ENCODE measurements at places on chromosomes 4 and X.

GRCh38 chrX:25108481-25108880, 92.7 kb upstream of the ARX start:
- no peak for DNase-seq

GRCh38 chrX:10208281-10208856, 51.6 kb downstream of the CLCN4 start:
- DNase-seq: no peak

GRCh38 chr4:3512719-3513118, 19.5 kb downstream of the LRPAP1 start:
- DNase-seq: no peak

DNA sequence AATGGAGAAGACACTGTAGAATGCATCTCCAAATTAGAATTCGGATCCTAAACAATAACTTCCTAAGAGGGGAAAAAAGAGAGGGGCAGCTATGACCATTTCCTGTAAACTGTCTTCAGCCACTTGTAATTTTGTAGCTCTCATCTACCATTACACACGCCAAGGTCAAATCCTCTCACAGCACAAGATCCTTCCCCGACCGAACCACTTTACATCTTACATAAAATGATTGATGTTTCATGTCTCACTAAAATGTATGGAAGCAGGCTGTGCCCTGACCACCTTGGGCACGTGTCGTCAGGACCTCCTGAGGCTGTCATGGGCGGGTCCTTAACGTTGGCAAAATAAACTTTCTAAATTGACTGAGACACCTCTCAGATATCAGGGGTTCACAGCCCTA, 24.1 kb upstream of the PBDC1 start:
- DNase-seq: peak; percentile 13

GRCh38 chrX:78313526-78313925, 13.9 kb downstream of the CYSLTR1 start:
- DNase-seq: no peak

All from activated CD4-positive, alpha-beta T cell treated with anti-CD3 and anti-CD28 coated beads, Interleukin-2, amount 50 U/mL, for 4 hours (primary cell).